Activated T-cell treated with anti-CD3 and anti-CD28 coated beads, Interleukin-2, amount 50 U/mL, for 72 hours (primary cell): ENCODE measurements at places on chromosomes 16 and 17.

DNA sequence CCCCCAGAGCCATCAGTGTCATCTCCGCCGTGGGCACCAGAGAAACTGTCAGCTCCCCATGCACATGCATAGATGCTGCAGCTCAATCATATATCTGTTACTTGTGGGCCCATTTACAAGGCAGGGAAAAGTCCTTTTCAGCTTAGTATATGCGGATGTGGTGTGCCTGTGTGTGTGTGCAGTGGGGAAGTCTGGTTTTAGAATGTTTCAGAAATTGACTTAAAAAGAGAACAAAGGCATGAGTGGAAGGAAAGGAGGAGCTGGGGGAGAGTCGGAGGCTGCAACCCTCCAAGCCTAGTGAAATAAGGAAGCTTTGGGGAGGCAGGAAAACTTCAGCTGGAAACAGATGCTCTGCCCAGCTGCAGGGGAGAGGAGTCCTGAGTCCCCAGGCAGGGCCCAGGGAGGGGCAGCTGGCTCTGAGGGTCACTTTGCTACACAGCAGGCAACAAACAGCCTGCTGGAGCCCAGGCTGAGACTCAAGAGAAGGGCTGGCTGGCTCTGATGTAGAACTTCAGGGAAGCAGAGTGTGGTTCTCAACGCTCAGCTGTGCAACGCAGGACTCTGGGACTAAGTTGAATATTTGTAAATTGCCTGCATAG lies 11.1 kb upstream of the CD300LD start:
- H3K27ac ChIP-seq, result no peak overlapping the region
- no peaks in the 10 kb centered on the region for H3K36me3 ChIP-seq
- no peak overlapping the region for H3K4me3 ChIP-seq
- no peak for DNase-seq
- peaks cover 21% of the 10 kb centered on the region for H3K4me1 ChIP-seq

DNA sequence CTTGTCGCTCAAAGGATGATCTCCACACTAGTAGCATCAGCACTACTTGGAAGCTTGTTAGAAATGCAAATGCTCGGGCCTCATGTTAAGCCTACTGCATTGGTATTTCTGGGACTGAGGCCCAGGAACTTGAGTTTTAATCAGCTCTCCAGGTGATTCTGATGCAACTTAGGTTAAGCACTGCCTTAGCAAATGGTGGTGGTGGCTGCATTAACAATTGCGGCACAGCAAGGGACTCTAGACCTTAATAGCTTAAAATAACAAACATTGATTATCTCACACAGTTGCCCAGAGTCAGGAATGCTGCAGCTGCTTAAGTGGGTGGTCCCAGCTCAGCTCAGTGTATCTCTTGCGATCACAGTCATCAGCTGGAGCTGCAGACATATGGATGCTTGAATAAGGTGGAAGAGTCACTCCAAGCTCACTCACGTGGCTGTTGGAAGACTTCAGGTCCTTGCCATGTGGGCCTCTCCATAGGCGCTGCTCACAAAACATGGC lies 25.8 kb downstream of the HS3ST3A1 start:
- peaks cover 2% of the 10 kb centered on the region for H3K36me3 ChIP-seq
- no peak overlapping the region for H3K4me3 ChIP-seq
- H3K4me1 ChIP-seq, result no peaks in the 10 kb centered on the region
- H3K27me3 ChIP-seq, result peaks cover 35% of the 10 kb centered on the region
- no peak overlapping the region for H3K27ac ChIP-seq

GRCh38 chr16:84000989-84001642 lies 33.1 kb downstream of the NECAB2 start:
- no peaks in the 10 kb centered on the region for H3K4me1 ChIP-seq
- H3K27ac ChIP-seq, result no peak overlapping the region
- H3K36me3 ChIP-seq, result no peaks in the 10 kb centered on the region
- peaks cover 5% of the 10 kb centered on the region for H3K27me3 ChIP-seq

- H3K36me3 ChIP-seq, result no peaks in the 10 kb centered on the region
- H3K27ac ChIP-seq, result no peak overlapping the region
- no peaks in the 10 kb centered on the region for H3K4me1 ChIP-seq
- H3K4me3 ChIP-seq, result no peak overlapping the region
Measured at GRCh38 chr17:66043419-66043818, 148.5 kb downstream of the CEP112 start.

GRCh38 chr17:32486111-32486700 lies 587 bp upstream of the CDK5R1 start:
- peaks cover 38% of the 10 kb centered on the region for H3K36me3 ChIP-seq
- peak overlapping the region; percentile 94 for H3K27ac ChIP-seq
- H3K4me1 ChIP-seq, result peaks cover 54% of the 10 kb centered on the region

GRCh38 chr17:2723505-2723996 lies 12.0 kb upstream of the CLUH start:
- peaks cover 16% of the 10 kb centered on the region for H3K4me1 ChIP-seq
- no peaks in the 10 kb centered on the region for H3K36me3 ChIP-seq
- peaks cover 17% of the 10 kb centered on the region for H3K27me3 ChIP-seq
- no peak overlapping the region for H3K4me3 ChIP-seq
- H3K27ac ChIP-seq, result no peak overlapping the region

GRCh38 chr17:80071116-80071841 lies 30.1 kb upstream of the GAA start:
- DNase-seq, result no peak
- H3K27ac ChIP-seq, result no peak overlapping the region

- no peak overlapping the region for H3K4me3 ChIP-seq
- DNase-seq, result no peak
- H3K27me3 ChIP-seq, result no peaks in the 10 kb centered on the region
Measured at GRCh38 chr17:32493571-32493970, 6.8 kb downstream of the CDK5R1 start.

GRCh38 chr16:649631-650030 lies 466 bp downstream of the WDR90 start:
- DNase-seq, result peak; percentile 25
- no peaks in the 10 kb centered on the region for H3K27me3 ChIP-seq
- no peaks in the 10 kb centered on the region for H3K36me3 ChIP-seq
- peaks cover 6% of the 10 kb centered on the region for H3K4me1 ChIP-seq

DNA sequence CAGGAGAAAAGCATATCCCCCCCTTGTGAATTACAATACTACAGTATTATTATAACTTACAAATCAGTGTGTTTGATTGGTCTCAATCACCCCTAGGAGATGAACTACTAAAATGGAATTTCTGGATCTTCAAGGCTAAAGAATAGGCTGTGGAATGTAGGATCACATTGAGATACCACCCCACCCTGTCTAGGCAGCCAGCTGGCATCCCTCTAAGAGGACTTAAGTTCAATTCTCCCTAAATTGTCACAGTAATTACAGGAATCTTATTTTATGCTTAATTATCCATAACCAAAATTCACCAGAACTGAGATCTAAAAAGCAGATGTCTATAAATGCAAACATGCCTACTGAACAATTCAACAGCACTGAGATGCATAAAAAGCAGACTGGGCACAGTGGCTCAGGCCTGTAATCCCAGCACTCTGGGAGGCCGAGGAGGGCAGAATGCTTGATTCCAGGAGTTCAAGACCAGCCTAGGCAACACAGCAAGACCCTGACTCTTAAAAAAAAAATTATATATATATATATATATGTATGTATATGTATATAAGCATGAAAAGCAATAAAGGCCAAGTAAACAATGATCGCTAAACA lies 12.0 kb downstream of the AP1G1 start:
- H3K36me3 ChIP-seq, result peaks cover 6% of the 10 kb centered on the region
- peaks cover 57% of the 10 kb centered on the region for H3K4me1 ChIP-seq
- DNase-seq, result no peak
- no peaks in the 10 kb centered on the region for H3K27me3 ChIP-seq
- H3K27ac ChIP-seq, result peak overlapping the region; percentile 68

DNA sequence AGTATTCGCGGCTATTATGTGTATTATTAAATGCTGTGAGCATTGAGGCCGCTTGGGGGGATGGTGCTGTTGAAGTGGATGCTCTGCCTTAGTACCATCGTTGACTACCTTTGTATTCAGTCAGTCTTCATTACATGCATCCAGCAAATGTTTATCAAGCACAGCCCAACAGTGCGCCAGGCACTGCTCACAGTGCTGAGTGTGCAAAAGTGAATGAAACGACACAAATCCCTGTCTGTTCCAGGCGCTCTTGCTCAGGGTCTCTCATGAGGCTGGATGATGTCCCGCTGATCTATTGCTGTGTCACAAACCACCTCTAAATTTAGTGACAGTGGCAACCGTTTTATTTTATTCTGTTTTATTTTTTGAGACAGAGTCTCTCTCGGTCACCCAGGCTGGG lies 53.8 kb downstream of the OTOA start:
- no peaks in the 10 kb centered on the region for H3K36me3 ChIP-seq
- DNase-seq, result no peak
- H3K27me3 ChIP-seq, result peaks cover 6% of the 10 kb centered on the region
- H3K4me3 ChIP-seq, result no peak overlapping the region
- H3K27ac ChIP-seq, result no peak overlapping the region

DNA sequence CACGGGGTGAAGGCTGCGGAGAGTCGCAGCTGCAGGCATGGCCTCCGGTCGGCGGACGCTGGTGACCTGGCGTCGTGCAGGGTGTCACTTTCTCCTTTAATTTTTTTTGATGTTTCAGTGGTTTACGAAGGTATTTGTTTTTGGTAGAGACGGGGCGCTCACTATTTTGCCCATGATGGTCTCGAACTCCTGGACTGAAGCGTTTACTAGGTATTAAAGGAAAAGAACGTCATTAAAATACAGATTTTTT lies 17.1 kb downstream of the ZNF213 start:
- peaks cover 2% of the 10 kb centered on the region for H3K36me3 ChIP-seq
- peak overlapping the region; percentile 80 for H3K4me3 ChIP-seq
- H3K27me3 ChIP-seq, result peaks cover under 1% of the 10 kb centered on the region
- H3K27ac ChIP-seq, result peak overlapping the region; percentile 91

- H3K36me3 ChIP-seq, result peaks cover 3% of the 10 kb centered on the region
- H3K27me3 ChIP-seq, result no peaks in the 10 kb centered on the region
- H3K4me1 ChIP-seq, result no peaks in the 10 kb centered on the region
- no peak for DNase-seq
- H3K27ac ChIP-seq, result no peak overlapping the region
Measured at GRCh38 chr17:51203838-51204237, 37.6 kb downstream of the NME2 start.

GRCh38 chr17:50918933-50919296 lies 52.8 kb upstream of the TOB1 start:
- H3K27ac ChIP-seq, result peak overlapping the region; percentile 92
- DNase-seq, result peak; percentile 62
- H3K36me3 ChIP-seq, result no peaks in the 10 kb centered on the region

DNA sequence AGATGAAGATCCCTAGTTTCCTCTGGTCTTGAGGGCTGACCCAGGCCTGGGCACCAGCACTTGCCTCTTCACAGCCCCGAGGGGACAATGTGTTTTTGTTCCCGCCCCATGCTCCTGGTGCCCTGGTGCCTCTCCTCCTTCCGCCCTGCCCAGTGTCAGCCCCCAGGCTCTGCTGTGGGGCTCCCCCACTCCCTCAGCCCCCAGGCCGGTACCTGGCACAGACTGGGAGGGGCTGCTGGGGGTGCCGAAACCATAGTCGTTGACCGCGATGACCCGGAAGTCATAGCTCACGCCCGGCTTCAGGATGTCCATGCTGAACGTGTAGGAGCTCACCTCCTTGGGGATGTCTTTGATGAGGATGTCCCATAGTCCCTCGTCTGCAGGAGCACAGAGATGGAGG lies 40.5 kb upstream of the CDC42EP4 start:
- H3K4me1 ChIP-seq, result no peaks in the 10 kb centered on the region
- H3K36me3 ChIP-seq, result no peaks in the 10 kb centered on the region
- no peaks in the 10 kb centered on the region for H3K27me3 ChIP-seq
- no peak for DNase-seq
- H3K27ac ChIP-seq, result no peak overlapping the region

DNA sequence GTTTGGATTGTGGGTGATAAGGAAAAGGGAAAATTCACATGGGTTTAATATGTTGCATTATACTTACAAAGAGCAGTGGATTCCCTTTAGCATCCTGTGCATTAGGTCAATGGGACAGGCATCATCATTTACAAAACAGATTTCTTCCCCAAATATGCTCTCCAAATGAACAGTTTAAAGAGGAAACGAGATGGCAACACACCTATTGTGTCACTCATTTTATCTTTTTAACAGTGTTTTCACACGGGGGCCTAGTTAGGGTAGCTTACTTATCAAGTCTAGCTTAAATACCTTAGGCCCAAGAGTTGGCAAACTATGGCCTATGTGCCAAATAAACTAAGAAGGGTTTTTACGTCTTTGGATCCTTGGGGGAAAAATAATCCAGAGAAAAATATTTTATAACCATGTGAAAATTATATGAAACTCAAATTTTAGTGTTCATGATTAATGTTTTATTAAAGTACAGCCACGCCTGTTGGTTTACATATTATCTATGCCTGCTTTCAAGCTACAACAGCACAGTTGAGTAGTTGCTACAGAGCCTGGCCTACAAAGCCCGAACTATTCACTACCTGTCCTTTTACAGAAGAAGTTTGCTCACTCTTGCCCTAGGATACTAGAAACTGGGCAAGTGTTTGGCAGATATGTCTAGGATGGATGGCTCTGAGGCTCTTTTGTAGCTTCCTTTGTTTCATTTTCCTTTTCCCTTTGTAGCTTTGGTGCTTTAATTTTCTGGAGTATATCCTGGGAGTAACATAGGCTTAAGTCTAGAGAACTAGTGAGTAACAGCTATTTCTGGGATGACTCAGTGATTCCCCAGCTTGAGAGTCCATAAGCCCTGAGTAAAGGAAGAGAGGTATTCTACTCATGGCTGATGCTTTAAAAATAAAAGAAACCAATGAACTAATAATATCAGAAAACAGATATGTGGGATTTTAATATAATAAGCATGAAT lies 12.4 kb downstream of the NUP93 start:
- H3K27ac ChIP-seq, result no peak overlapping the region
- no peak overlapping the region for H3K4me3 ChIP-seq
- H3K4me1 ChIP-seq, result peaks cover 38% of the 10 kb centered on the region
